Stimulated activated CD4-positive, alpha-beta T cell treated with anti-CD3 and anti-CD28 coated beads, Interleukin-1b, Interleukin-23, amount 100 ng/mL, for 48 hours (primary cell): ENCODE measurements at places on chromosomes 3 and 15.
A peak's percentile ranks its signal among the peaks of the same experiment; 100 is the strongest.

DNA sequence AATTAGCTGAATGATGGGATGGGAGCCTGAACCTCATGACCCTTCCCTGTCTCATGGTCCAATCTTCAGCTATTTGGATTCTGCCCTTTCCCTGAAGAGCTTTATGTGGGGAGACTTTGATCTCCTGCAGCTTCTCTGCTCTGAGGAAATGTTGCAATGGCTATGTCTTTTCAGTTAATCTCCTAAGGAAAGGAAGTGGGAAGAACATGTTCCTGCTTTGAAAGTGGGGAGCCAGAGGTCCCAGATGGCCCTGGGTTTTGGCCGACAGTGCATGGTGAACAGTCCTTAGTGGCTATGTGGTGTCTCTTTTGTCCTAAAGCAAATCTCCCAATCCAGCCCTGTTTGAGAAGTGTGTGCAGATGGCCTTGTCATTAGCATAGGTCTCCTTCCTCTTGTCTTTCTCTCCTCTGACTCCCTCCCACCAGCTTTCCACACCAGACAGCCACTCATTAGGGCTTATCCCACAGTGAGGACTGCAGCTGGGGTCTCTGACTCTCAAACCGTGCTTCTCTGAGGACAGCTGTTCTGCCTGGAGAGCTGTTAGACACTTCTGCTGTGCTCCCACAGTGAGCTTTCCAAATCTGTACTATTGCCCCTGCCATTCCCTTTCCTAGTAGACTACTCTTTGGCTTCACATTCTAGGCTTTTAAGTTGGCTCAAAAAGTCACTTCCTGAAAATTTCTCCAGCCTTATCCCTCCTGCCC, 365.8 kb upstream of the UMPS start:
- no peak for DNase-seq

DNA sequence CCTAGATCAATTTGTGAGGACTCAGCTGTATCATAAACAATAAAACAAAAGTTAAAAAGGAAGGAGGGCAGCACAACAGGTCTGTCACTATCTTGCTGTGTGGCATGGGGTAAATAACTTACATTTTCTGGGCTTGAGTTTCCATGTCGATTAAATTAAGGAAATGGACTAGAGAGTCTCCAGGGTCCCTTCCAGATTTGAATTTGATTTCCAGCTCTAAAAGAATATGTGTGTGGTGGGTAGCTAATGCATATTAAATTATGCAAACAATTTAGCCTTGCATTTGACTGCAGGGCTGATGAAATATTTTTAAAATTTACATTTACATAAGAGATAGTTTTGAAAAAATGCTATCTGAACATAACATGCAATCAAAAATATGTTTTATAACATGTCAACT, 447.7 kb downstream of the FGF12 start:
- no peak for DNase-seq

DNA sequence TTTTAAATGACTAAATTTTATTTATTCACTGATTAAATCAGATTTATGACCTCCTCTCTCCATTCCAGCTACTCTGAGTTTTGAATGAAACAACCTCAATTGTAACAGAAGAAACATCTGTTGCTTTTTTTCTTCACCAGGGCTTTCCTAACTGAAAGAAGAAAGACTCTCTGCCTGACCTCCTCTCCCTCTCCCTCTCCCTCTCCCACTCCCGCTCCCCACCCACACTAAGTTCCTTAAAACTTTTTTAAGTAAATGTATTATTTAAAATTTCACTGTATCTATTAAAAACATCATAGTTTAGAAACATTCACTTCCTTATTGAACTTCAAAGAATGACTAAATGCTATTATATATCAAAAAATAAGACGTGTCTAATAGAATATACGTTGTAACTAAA, 122.0 kb downstream of the TFDP2 start:
- no peak for DNase-seq

- DNase-seq = no peak
These were observed 54.7 kb downstream of the FAM98B start for GRCh38 chr15:38508647-38509046.

GRCh38 chr3:152399374-152399773, 130.6 kb downstream of the MBNL1 start:
- no peak for DNase-seq

DNA sequence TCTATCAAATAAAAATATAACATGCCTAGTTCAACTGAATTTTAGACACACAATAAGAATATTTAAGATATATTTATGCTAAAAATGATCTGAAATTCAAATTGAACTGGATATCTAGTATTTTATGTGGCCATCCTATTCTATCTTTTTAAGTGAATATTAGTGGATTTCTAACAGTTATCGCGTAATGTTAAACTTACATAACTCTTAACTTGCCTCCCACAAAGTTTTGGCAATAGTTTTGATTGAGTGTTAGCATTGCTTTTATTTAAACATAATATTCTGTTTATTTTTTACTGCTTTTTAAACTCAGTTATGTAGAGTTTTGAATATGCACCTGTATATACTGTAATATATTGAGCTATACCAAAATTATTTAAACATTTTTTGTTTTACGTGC, 1279.5 kb downstream of the OTOL1 start:
- DNase-seq = no peak

DNA sequence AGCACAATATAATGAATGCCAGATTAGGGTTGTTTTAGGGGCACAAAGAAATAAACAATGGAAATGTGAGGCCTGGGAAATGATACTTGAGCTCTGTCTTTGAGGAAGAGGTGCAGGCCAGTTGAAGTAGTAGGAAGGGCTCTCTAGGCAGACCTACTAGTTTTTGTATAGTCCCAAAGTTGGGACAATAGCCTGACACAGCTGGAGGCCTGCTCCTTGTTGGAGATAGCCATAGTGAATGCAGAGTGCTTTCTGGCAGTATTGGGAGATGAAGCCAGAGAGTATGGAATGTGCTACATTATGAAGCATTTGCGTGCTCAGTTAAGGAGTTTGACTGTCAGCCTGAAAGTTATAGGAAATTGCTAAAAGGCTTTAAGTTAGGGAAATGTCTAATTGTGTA, 251.2 kb upstream of the ZPLD1 start:
- no peak for DNase-seq

- no peak for DNase-seq
These were observed 60.0 kb downstream of the RPL22L1 start for GRCh38 chr3:170809975-170810357.

DNA sequence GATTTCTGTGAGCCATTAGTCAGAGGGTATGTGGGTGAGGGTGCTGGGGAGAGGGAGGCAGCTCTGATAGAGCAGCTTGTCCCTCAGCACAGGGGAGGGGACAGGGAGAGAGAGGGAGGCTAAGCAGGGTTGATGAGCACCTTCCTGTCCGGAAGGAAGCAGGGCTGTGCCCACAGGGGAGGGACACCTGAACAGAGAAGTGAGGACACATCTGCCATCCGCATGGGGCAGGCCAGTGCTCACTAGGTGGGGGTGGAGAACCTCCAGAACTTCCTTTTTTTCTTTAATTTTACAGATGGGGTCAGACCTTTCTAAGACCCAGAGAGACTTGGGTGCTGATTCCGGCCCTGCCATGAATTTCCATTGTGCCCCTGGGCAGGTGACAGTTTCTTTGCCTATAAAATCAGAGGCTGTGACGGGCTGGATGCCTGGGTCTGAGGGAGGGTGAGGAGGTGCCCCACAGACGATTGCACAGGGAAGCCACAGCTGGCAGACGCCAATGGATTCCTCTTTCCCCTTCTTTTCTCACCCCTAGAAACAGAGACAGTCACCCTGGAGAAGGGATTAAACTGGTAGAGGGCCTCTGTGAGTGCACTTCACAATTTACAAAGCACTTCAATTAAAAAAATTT, 4.1 kb upstream of the TGM5 start:
- no peak for DNase-seq

DNA sequence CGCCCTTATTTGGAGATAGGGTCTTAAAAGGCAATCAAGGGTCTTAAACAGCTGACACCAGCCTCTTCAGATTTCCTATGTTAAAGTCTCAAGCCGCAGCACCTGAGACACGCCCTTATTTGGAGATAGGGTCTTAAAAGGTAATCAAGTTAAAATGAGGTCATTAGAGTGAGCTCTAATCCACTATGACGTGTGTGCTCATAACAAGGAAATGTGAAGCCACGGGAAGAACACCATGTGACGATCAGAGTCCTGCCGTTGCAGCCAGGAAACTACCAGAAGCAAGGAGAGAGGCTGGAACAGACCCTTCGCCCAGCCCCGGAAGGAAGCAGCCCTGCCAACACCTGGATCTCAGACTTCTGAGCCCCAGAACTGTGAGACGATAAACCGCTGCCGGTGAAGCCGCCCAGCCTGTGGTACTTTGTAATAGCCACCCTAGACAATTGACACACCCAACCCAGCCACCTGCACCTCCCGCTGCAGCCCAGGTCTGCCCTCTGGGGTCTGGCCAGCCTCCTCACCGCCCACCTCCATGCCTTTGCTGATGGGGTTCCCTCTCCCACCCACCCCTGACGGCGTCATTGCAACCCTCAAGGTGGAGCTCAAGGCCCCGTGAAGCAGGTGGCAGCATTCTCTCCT, 137.9 kb downstream of the MEGF11 start:
- no peak for DNase-seq

- no peak for DNase-seq
These were observed 52.8 kb downstream of the NOX5 start for GRCh38 chr15:69067296-69067695.

GRCh38 chr3:50609763-50610085, 1.9 kb downstream of the CISH start:
- peak; percentile 23 for DNase-seq

- DNase-seq = no peak
These were observed 68.9 kb downstream of the ST8SIA2 start for GRCh38 chr15:92462424-92463125.

GRCh38 chr15:65213241-65213640, 2.0 kb upstream of the CILP start:
- no peak for DNase-seq

- DNase-seq = no peak
These were observed 38.4 kb upstream of the VPS8 start for GRCh38 chr3:184773283-184774186.

GRCh38 chr3:159091936-159092335, 290.1 kb downstream of the MFSD1 start:
- no peak for DNase-seq

GRCh38 chr3:111903067-111903511, 44.0 kb downstream of the PHLDB2 start:
- DNase-seq = no peak

GRCh38 chr3:123757281-123757940, 126.7 kb downstream of the MYLK start:
- no peak for DNase-seq

DNA sequence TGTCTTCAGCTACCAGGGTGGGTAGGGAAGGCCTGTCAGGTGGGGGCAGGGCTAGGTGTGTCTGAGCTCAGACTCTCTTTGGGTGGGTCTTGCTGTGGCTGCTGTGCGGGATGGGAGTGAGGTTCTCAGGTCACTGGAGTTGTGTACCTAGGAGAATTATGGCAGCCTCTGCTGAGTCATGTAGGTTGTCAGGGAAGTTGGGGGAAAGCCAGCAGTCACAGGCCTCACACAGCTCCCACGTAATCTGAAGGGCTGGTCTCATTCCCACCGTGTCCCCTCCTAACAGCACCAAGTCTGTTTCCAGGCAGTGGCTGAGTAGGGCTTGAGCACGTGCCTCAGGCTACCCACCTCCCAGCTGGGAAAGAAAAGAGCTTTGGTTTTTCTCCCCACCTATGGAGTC, 67.0 kb downstream of the CHCHD4 start:
- DNase-seq = no peak

DNA sequence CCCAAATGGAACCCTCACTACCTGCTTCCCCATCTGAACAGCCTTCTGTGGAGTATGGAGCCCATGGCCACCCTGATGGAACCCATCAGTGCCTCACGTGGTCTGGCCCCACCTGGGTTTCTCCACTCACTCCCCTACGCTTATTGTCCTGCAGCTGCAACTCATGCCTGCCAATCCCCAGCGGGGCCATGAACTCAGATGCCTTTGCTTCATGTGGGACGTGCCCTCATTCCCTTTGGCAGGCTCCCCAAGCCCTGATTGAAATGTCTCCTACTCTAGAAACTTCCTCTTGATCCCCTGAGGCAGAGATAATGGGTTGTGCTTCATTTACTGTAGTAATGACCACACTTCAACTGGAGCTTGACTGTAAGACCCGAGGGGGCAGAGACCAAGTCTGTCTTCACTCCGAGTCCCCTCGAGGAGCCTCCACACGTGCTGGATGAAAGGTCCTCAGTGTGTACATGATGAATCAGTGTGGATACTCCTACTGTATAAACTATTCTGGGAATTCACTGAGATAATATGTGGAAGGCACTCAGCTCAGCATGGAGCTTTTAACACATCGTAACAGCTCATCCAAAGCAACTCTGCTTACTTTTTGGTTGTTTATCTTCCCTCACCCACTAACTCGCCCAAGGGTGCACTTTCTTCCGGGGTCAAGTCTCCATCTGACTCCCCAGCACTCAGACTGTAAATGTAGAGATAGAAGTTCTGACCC, 232.8 kb upstream of the BHLHE40 start:
- DNase-seq = no peak
